ENCODE measurements at places on chromosomes 3 and 15.
A peak's percentile ranks its signal among the peaks of the same experiment; 100 is the strongest.

GRCh38 chr15:61459785-61460707, 230.9 kb upstream of the RORA start:
- DNase-seq: no peak

DNA sequence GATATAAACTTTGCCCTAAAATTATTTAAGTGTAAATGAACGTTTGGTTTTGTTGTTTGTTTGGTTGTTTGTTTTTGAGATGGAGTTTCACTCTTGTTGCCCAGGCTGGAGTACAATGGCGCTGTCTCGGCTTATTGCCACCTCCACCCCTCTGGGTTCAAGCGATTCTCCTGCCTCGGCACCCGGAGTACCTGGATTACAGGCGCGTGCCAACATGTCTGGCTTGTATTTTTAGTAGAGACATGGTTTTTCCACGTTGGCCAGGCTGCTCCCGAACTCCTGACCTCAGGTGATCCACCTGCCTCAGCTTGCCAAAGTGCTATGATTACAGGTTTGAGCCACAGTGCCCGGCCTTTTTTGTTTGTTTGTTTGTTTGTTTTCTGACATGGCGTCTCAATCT, 87.9 kb upstream of the CHD2 start:
- no peak for DNase-seq

DNA sequence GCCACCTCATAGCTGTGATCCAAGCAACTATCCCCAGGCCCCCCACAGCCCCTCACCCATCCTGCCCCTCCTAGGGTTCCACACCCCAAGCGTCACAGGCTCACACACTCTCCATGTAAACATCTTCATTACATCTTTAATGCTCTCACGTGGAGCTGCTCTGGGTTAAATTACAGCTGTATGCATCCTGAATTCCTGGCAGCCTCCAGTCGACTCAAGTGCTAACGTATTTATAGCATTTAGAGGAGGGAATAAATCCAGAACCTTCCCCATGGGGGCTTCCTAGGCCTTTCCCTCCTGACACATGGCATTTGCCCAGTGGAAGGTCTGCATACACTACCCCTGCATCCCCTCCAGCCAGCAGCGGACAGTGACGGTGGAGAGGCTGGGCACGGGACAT, 9.6 kb downstream of the C3orf18 start:
- DNase-seq: no peak

GRCh38 chr15:49864251-49864650, 243.4 kb downstream of the DTWD1 start:
- no peak for DNase-seq

DNA sequence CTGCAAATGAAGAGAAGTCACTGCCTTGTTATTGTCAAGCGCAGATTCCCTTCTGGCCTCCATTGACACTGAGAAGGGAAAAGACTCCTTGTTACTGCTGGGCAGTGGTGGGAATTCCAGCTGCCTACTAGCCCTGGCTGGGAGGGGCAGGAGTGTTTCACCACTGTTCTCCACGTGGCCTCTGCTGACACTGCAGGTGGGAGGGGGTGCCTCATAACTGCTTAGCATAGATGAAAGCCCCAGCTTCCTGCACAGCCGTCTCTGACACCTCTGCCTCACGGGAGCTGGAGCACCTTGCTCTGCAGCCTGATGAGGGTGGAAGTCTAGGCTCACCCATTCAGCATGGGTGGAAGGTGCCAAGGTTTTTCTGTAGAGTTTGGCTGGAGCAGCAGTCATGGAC, 52.1 kb downstream of the TM2D3 start:
- no peak for DNase-seq

DNA sequence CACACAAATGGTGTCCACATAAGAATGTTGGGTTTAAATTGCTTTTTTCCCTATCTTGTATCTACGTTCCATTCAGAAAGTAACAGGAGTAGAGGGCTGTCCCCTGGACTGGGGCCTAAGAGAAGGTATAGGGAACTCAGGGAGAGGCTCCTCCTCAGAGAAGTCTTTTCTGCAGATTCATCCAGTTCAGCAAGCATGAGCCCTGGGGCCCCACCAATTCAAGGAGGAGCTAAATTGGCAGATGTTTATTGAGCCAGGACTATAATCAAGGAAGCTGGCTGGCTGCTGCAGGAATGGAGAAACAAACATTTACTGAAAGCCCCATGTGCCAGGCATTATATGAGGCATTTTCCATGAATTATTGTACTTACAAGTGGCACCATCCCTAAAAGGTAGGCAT, 22.1 kb upstream of the LARS2 start:
- DNase-seq: no peak

- DNase-seq: peak; percentile 5
Observed at GRCh38 chr15:73142802-73143762, 90.8 kb downstream of the NEO1 start.

- no peak for DNase-seq
Observed at GRCh38 chr3:39220407-39221140, 28.2 kb upstream of the XIRP1 start.

DNA sequence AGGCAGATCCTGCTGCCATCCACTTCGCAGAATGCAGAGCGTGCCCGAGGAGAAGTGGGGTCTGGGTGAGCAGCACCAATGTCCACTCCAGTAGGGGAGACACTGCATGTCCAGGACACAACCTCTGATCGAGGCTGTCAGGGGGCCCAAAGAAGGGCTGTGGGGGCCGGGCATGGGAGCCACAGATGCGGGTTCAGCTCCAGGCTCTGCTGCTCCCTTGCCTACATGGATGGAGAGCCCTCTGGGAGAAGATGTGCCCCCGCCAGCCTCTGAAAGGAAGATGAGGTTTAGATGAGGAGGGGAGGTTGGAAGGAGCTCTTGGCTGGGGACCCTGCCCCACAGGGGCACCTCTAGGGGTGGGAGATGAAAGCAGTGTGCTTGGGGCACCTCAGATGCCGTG, 75.4 kb downstream of the KLF13 start:
- no peak for DNase-seq

- no peak for DNase-seq
Observed at GRCh38 chr15:66796343-66796742, 94.3 kb downstream of the SMAD6 start.

GRCh38 chr15:85838655-85839054, 43.9 kb upstream of the KLHL25 start:
- DNase-seq: no peak
